ENCODE measurements at places on chromosomes 3 and 15.
A peak's percentile ranks its signal among the peaks of the same experiment; 100 is the strongest.

DNA sequence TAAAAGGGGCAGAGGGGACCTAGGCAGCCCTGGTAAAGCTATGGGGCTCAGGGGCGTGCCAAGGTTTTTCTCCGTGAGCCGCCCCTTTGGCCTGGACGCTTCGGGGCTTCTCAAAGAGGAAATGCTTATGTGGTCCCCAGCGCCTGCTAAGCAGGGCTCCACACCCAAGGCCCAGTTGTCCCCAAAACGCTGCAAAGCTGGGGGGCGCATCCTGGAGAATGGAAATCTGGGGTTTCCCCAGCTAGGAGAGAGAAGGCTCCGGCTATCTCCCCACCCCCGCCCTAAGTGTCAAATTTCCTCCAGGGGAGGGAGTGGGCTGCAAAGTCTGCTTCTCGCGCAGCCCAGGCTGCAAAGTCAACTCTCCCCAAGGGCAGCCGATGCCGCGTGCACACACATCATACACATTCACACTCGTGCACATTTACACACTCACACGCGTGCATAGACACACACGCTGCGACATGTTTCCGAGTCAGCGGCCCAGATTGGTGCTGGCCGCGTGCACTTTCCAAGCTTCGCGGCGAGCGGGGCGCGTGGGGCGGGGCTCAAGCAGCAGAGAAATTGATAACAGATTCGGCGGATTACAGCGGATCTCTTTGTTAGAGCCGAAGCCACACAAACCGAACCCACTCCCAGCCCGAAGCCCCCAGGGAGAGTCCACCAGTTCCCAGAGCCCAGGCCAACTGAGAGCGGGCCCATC is 4.5 kb downstream of the WNT5A start:
- DNase-seq, result no peak

GRCh38 chr3:502486-502885 is 305.9 kb downstream of the CHL1 start:
- DNase-seq, result no peak

DNA sequence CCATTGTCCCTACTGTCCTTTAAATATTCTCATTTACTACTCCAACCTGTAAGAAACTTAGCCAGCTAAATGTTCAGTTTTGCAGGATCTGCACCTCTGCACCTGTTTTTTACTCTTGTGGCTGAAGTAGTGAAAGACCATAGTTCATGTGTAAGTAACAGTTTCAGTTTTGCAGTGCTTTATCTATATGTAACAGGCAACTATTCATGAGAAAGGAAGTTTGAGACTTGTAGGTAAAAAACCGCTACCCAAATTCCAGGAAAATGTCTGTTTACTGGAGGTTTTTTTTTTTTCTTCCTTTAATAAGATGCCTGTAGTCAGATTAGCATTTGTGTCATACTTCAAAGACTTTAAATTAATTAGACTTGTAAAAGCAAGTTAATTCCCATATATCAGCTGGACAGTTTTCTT is 25.4 kb upstream of the MBNL1 start:
- DNase-seq, result no peak

- no peak for DNase-seq
Observed at GRCh38 chr15:52749258-52749657, 40.9 kb downstream of the ONECUT1 start.

DNA sequence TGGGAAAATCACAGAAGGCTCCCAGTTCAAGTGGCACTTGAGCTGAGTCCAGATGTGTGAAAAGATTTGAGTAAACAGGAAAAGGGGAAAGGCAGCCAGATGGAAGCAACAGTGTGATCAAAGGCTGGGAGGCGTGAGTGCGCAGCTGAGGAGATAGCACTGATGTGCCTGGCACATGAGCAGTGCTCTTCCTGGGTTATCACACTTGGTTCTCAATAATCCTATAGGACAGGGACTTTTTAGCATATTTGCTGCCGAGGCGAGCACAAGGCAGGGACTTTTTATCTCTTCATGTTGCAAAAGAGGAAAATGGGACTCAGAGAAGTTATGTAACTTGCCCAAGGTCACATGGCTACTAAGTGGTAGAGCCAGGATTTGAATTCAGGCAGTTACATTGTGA is 39.6 kb downstream of the CORO2B start:
- no peak for DNase-seq

- peak; percentile 59 for DNase-seq
Observed at GRCh38 chr15:28989239-28989830, 103.6 kb downstream of the APBA2 start.

DNA sequence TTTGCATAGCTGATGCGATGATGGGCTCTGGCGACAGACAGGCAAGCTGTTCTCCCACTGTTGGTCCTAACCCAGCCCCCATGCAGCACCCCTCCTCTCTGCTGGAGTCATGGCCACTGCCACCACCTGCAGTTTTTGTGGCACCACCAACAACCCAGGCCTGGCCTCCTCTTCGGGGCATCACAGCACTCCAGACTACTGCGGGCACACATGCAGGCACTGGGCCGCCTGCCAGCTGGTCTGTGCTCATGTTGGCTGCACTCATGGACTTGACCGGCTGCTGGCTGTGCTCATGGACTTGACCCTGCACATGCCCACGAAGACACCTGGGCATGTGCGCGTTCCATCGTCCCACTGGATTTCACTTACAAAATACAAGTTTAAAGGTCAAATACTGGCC is 130.9 kb upstream of the TMEM108 start:
- no peak for DNase-seq

All from SK-N-SH (cell line).